G401 (cell line): ENCODE measurements at places on chromosomes 2 and 18.

- no peak for DNase-seq
Observed at GRCh38 chr2:4053769-4054493, 350.6 kb downstream of the DCDC2C start.

- no peak for DNase-seq
Observed at GRCh38 chr2:43464590-43464989, 131.2 kb downstream of the THADA start.

- DNase-seq = no peak
Observed at GRCh38 chr2:200156166-200156835, 150.2 kb upstream of the SPATS2L start.

- DNase-seq = no peak
Observed at GRCh38 chr2:241680044-241680443, 6.6 kb downstream of the DTYMK start.
